Sigmoid colon (tissue), 7 donors: ENCODE measurements at places on chromosomes 5 and 9. TPM values are rescaled to one million over a fixed set of nuclear protein-coding genes. Genes with fewer than 3 reads are reported as not detected.

DNA sequence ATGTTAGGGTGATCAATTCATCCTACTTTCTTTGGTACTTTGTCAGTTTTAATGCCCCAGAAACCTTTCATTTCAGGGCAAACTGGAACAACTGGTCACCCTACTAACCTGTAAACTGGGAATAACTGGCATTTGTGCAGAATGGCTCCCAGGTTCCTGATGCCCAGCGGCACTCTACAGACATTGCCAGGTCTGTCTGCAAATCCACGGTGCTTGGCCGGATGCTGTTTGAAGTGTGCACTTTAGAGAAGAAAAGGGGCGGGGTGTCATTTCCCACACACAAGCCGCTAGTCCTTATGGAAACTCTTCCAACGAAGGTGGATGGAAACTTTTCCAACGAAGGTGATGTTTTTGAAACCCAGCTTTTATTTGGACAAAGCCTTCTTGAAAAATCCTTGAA, 49.9 kb upstream of the OTULINL start:
- H3K36me3 ChIP-seq = no peaks in the 10 kb centered on the region
- H3K27me3 ChIP-seq = no peaks in the 10 kb centered on the region
- no peaks in the 10 kb centered on the region for H3K4me1 ChIP-seq
- DNase-seq = no peak

- no peak for DNase-seq
- no peaks in the 10 kb centered on the region for H3K36me3 ChIP-seq
- H3K4me3 ChIP-seq = peak overlapping the region; percentile 84
- peaks cover 16% of the 10 kb centered on the region for H3K4me1 ChIP-seq
Measured at GRCh38 chr9:125262294-125262991, 817 bp downstream of the GAPVD1 start.

- H3K4me3 ChIP-seq = no peak overlapping the region
- H3K4me1 ChIP-seq = peaks cover 10% of the 10 kb centered on the region
- peaks cover 51% of the 10 kb centered on the region for H3K36me3 ChIP-seq
- no peak for DNase-seq
- no peaks in the 10 kb centered on the region for H3K27me3 ChIP-seq
- no peak overlapping the region for H3K27ac ChIP-seq
Measured at GRCh38 chr5:69364414-69364813, 4.9 kb downstream of the AK6 start.

DNA sequence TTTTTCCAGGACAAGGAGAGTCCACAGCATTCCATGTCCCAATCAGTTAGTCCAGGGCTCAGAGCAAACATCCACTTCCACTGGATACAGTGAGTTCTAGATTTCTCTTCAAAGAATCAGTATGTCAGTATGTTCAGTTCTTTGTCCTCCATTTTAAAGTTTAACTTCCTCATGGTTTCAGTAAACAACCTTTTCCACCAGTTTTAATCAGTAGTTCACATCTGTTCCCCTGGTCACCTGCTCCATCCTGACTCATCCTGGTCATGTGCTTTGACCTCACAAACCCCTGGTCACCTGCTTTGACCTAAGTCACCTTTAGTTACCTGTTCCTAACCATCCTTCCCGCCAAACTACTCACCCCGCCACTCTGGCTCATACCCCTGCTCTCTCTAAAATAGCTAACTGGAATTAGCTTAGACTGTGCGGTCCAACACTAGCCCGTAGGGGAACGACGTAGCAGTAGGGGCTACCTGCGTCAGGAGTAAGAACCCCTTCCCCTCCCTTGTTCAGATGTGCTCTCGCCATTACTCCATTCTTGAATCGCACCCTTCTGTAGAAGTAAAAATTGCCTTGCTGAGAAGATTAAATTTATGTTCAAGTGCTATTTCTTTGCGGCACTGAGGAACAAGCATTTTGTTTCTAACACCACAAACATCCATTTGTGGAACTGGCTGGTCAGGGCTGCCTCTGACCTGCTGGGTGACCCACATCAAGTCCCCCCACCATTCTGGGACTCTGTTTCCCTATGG, 5.5 kb downstream of the ENG start:
- H3K27ac ChIP-seq = no peak overlapping the region
- no peak overlapping the region for H3K4me3 ChIP-seq
- H3K36me3 ChIP-seq = no peaks in the 10 kb centered on the region
- no peaks in the 10 kb centered on the region for H3K4me1 ChIP-seq

- no peaks in the 10 kb centered on the region for H3K27me3 ChIP-seq
- H3K36me3 ChIP-seq = peaks cover 3% of the 10 kb centered on the region
- no peak overlapping the region for H3K4me3 ChIP-seq
Measured at GRCh38 chr5:131749138-131749537, 47.7 kb downstream of the FNIP1 start.

- no peak overlapping the region for H3K4me3 ChIP-seq
- no peaks in the 10 kb centered on the region for H3K36me3 ChIP-seq
Measured at GRCh38 chr9:90343991-90344390, 298.6 kb downstream of the DIRAS2 start.

GRCh38 chr9:89493671-89494070, 4.2 kb downstream of the SEMA4D start:
- DNase-seq = no peak
- H3K4me1 ChIP-seq = peaks cover 10% of the 10 kb centered on the region
- no peaks in the 10 kb centered on the region for H3K36me3 ChIP-seq
- H3K27ac ChIP-seq = no peak overlapping the region
- no peak overlapping the region for H3K4me3 ChIP-seq

- no peak for DNase-seq
- H3K36me3 ChIP-seq = no peaks in the 10 kb centered on the region
- no peak overlapping the region for H3K27ac ChIP-seq
- no peak overlapping the region for H3K4me3 ChIP-seq
- H3K4me1 ChIP-seq = no peaks in the 10 kb centered on the region
- no peaks in the 10 kb centered on the region for H3K27me3 ChIP-seq
Measured at GRCh38 chr5:53313145-53313544, 167.3 kb upstream of the FST start.

GRCh38 chr5:124746916-124747790, 714 bp upstream of the ZNF608 start:
- peak; percentile 90 for DNase-seq
- H3K4me3 ChIP-seq = peak overlapping the region; percentile 64
- no peaks in the 10 kb centered on the region for H3K27me3 ChIP-seq
- H3K4me1 ChIP-seq = peaks cover 21% of the 10 kb centered on the region
- H3K36me3 ChIP-seq = no peaks in the 10 kb centered on the region

DNA sequence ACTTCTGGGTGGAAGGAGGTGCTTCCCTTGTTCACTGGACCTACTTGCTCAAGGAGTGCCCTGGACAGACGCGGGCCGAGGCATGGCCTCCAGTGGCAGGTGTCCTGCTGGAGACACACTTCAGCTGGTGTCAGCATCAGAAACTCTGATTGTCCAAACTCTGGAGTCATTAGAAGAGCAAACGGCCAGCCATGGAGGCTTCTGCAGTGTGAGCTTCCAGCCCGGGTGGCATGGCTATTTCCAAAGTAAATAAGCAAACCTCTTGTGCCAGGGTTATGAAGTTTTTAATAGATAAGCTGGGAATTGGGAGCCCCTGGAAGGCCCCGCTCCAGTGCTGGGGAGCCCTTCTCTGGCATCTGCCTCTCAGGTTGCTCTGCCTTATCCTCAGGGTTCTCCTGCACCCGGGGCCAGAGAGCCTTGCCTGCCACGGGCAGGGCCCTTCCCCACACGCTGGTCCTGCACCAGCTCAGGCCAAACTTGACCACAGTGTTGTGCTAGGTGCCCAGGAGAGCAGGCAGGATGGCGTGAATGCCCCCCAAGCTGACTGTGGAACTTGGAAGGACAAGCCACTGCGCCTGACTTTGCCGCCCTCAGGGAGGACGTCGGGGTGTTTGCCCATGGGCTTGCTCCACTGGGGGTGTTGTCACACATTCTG, 285.6 kb downstream of the GADD45G start:
- H3K27ac ChIP-seq = peak overlapping the region; percentile 82
- no peaks in the 10 kb centered on the region for H3K4me1 ChIP-seq
- no peak overlapping the region for H3K4me3 ChIP-seq
- H3K27me3 ChIP-seq = no peaks in the 10 kb centered on the region
- no peaks in the 10 kb centered on the region for H3K36me3 ChIP-seq
- DNase-seq = no peak

DNA sequence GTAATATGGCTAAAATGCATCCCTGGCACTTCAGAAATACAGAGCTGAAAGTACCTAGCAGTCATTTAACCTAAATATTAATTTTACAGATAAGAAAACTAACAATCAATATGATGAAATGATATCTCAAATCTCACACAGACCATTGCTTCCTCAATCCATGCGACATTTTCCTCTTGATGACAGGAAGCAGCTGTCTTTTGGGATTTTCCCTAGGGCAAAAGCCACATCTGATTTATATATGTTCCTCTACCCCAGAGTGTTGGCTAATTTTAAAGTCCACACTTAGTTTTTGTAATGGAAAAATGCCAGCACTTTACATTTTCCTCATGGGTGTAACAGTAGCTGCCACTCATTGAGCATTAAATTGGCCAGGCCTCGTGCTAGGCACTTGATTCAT, 47.7 kb upstream of the ITGA1 start:
- no peak for DNase-seq
- no peaks in the 10 kb centered on the region for H3K27me3 ChIP-seq
- no peak overlapping the region for H3K27ac ChIP-seq
- no peak overlapping the region for H3K4me3 ChIP-seq
- H3K4me1 ChIP-seq = no peaks in the 10 kb centered on the region

DNA sequence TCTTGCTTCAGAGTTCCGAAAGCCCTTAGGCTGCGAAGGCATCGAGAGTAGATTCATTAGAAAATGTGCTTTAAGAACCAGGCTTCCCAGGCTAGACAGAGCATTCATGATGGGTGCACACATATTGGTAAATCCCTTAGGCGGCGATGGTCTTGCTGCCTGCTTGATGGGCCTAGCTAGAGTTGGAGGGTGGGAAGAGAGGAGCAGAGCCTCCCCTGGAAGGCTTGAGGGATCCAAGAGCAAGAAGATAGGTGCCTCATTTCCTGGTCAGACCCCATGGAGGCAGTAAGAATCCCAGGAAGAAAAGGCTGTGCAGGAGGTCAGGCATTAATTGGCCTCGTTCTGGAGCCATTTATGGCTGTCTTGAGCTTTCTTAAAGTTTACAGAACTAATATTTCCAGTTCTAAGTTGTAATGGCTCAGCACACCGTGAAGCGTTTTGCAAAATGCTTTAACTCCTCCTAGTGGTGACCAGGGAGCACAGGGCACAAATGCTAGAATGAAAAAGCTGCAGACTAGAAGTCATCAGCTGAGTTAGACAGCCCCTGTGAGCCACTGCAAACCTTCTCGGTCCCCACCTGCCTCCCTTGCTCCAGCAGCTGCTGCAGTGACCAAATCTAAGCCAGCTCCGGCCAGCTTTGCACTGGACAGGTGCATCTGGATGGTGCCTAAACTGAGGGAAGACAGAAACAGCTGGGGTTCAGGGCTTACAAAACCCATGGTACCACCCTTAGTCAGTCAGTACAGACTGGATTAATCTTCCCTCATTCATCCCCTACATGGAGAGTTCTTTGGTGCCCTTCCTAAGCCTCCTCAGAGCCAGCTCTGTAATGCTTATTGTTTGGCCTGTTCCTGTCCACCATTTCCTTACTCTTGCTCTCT, 14.7 kb downstream of the SLC45A2 start:
- no peak overlapping the region for H3K4me3 ChIP-seq
- H3K4me1 ChIP-seq = no peaks in the 10 kb centered on the region
- H3K36me3 ChIP-seq = no peaks in the 10 kb centered on the region
- H3K27me3 ChIP-seq = no peaks in the 10 kb centered on the region
- DNase-seq = no peak
- no peak overlapping the region for H3K27ac ChIP-seq

DNA sequence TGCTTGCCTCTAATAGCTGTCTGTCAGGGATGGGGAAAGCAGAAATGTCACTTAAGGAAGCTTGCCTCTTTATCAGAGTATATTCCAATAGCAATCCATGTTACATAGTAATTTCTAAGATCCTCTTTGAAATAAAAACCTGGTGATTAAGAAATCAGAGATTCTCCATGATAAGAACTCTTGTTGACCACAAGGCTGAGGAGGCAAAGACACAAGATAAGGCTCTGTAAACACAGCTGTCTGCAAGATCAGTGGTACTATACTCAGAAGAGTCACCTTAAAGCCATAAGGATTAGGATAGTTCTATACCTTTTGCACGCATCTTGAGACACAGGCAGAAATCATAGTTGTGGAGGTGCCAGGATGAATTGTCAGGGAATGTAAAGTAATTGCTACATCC, 40.3 kb downstream of the HEXB start:
- no peak overlapping the region for H3K27ac ChIP-seq
- no peak for DNase-seq
- H3K36me3 ChIP-seq = peaks cover 27% of the 10 kb centered on the region
- H3K4me3 ChIP-seq = no peak overlapping the region
- H3K4me1 ChIP-seq = no peaks in the 10 kb centered on the region
- H3K27me3 ChIP-seq = no peaks in the 10 kb centered on the region

GRCh38 chr9:16031971-16032370, 479.1 kb downstream of the CCDC171 start:
- H3K36me3 ChIP-seq = no peaks in the 10 kb centered on the region
- DNase-seq = no peak
- no peak overlapping the region for H3K4me3 ChIP-seq

DNA sequence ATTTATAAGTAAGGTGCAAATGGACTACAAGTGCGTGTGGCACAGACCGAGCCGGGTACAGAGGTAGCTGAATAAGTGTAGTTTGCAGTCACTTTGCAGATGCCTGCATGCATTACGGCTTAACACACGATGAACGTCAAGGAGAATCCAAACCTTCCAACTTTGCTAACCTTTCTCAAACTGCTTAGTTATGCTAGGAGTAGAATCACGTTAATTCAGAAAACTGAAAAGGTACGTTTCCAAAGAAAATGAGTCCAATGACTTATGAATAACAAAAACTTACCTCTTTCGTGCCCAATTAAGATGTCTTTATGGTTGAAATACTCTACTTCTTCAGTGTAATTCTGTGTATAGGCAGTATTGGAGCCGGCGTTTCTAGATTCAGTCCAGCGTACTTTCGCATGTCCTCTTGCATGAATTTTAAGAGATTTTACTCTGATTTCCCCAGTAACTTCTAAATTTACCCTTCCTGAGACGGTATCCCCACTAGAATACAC, 539 bp downstream of the ARRDC3 start:
- peaks cover 29% of the 10 kb centered on the region for H3K4me1 ChIP-seq
- H3K27ac ChIP-seq = peak overlapping the region; percentile 96
- peak overlapping the region; percentile 81 for H3K4me3 ChIP-seq
- H3K27me3 ChIP-seq = no peaks in the 10 kb centered on the region

DNA sequence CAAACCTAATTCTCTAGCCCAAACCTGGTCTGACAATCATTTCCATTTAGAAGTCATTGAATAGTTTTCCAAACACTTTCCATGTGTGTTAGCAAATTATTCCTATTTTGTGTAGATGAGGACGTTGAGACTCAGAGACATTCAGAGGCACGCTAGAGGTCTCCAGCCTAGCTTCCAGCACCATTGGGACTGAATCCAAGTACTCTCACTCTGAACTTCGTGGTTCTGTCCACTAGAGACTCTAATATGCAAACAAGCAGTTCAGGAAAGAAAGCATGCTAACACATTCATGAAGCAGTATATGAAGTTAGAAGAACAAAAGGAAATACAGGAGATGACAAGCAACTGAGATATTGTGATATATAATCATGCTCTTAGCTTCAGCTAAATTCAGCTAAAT, 354.8 kb downstream of the NTRK2 start:
- H3K4me1 ChIP-seq = no peaks in the 10 kb centered on the region
- no peak overlapping the region for H3K4me3 ChIP-seq
- no peaks in the 10 kb centered on the region for H3K36me3 ChIP-seq
- DNase-seq = no peak
- H3K27me3 ChIP-seq = no peaks in the 10 kb centered on the region

PCDHB16 gene
- 3.6 TPM for total RNA-seq

PTGER4 gene
- total RNA-seq = 72.4 TPM

SMARCA2 gene
- 98.7 TPM for total RNA-seq

PCDHB2 gene
- 2.2 TPM for total RNA-seq

PCDH1 gene
- 13.2 TPM for total RNA-seq

NR2F1 gene
- 17.5 TPM for total RNA-seq

CCDC192 gene
- total RNA-seq = not detected

ZFP2 gene
- total RNA-seq = 5.4 TPM

CCL28 gene
- 1.6 TPM for total RNA-seq

KLHL3 gene
- total RNA-seq = 3.9 TPM

FOXD4L6 gene
- not detected for total RNA-seq
